ENCODE measurements at places on chromosomes 4 and X.

GRCh38 chr4:47942081-47942819, 27.9 kb upstream of the NFXL1 start:
- DNase-seq: no peak

DNA sequence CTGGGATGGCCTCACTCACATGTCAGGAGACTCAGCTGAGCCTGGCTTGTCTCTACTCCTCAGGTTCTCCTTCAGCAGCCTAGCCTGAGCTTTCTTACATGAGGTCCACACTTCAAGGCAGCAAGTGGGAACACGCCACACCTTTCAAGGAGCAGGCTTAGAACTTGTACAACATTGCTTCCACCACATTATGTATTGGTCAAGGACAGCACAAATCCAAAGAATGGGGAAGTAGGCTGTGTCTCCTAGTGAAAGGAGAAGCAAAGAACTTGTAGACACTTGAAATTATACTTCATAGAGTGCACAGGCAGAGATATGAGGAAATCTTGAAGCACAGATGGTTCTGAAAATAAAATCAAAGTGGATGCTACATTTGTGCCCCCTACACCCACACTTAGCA, 120.9 kb upstream of the NOCT start:
- no peak for DNase-seq

- no peak for DNase-seq
These were observed 77.5 kb downstream of the HHIP start for GRCh38 chr4:144723471-144723870.

DNA sequence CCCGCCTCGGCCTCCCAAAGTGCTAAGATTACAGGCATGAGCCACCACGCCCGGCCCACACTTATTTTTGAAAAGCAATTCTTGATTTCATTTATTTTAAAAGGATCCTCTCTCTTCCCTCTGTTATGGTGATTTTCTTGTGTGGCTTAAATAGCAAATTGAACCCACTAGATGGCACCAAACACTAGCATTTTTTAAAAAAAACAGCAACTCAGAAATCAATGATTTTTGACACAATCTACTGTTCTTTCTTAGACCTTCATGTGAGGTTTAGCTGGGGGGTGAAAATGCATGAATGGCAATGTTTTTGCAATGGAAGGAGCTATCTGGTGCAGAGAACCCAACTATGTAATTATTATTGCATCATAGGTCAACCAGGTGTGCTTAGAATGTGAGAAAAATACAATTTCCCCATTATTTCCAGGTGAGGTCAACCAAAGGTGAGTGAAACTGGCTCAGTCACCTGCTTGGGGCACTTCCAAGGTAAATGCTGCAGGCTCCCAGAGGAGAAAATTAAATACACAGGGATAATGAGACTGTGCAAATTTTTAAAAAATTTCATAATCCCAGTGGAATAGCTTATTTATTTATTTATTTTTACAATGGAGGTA, 226.7 kb upstream of the PRKX start:
- no peak for DNase-seq

- no peak for DNase-seq
These were observed 187.1 kb downstream of the UNC5C start for GRCh38 chr4:95361696-95361965.

- DNase-seq: no peak
These were observed 24.9 kb upstream of the ZDHHC15 start for GRCh38 chrX:75547783-75548182.

GRCh38 chr4:113784497-113785250, 23.1 kb upstream of the CAMK2D start:
- DNase-seq: no peak

DNA sequence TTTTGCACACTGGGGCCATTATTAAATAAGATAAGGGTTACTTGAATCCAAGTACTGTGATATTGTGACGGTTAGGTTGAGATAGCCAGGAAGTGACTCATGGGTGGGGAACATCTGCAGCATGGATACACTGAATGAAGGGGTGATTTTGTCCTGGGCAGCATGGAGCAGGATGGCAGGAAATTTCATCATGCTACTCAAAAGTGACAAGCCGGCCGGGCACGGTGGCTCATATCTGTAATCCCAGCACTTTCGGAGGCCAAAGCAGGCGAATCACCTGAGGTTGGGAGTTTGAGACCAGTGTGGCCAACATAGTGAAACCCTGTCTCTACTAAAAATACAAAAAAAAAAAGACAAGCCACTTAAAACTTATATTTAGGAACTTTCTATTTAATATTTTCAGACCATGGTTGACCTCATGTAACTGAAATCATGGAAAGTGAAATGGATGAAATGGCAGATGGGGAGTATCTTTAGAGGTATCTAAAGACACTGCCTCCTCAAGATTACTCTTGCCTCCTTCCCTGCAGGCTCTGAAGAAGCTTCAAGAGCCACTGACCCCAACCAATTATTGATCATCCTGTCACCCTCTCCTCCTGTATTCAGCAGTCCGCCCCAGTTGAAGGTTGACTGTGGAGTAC, 3.9 kb upstream of the TRIM60 start:
- DNase-seq: peak; percentile 67

DNA sequence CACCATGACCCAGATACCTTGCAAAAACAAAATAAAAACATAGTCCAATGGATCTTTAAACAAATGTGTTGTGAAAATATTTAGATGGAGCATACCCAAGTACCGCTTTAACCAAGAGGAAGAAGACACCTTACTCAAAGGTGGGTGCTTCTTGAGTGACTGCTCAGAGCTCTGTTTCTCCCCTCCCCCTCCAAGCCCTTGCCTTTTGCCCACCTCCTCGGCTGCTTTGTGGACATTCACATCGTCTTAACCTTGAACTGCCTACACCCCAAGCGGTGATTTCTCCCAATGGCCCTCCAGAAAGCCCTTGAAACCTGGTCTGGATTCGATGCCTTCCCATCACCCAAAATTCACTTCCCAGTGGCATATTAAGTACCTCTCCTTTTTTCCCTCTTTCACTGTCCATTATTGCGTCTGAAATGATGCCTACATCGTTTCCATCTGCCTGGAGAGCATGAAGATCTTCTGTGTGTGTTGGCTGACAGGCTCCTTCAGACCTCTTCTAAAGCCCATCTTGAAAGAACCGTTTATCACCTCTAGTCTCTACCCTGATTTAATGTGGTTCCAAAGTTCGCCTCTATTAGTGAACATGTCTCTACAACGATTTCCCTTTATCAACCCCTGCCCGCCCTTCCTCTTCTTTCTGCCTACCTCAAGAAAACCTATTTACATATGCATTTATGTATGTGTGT, 968 bp downstream of the GPRIN3 start:
- DNase-seq: peak; percentile 34

DNA sequence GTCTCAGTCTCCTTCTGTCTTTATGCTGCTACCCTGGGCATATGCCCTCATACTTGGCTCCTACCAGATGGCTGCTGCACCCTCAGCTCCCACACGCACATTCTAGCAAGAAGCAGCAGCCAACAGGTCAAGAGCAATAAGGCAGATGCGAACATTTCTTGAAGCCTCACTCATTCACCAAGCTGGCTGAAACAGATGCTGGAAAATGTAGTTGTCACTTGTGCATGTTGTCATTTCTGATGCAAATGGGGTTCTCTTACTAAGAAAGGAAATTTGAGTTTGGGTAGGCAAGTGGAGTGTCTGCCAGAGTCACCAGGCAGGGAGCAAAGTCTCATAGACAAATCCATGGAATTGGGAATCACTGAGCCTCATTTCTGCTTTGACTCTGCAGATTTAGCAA, 57.4 kb upstream of the SORBS2 start:
- DNase-seq: no peak

DNA sequence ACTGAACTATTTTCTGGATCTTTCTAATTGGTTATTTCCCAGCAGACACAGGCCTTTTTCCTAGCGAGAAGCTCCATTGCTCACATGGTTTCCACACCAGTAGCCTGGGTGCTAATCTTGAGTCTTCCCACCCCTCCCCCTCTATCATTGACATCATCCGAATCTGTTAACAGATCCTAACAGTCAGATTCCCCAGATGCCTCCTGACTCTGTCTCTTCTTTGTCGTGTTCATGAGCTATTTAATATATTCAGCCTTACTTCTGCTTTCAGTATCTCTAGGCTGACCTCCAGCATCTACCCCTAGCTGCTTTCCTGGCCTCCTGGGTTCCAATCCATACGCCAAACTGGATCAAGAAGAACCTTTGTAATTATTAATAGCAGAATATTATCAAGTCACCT, 85.0 kb downstream of the CLNK start:
- DNase-seq: no peak

- no peak for DNase-seq
These were observed 87.1 kb downstream of the DHX15 start for GRCh38 chr4:24497221-24497620.

- no peak for DNase-seq
These were observed 645.9 kb downstream of the PCDH7 start for GRCh38 chr4:31366041-31366440.

GRCh38 chr4:182418054-182418734, 175.0 kb downstream of the TENM3 start:
- no peak for DNase-seq

DNA sequence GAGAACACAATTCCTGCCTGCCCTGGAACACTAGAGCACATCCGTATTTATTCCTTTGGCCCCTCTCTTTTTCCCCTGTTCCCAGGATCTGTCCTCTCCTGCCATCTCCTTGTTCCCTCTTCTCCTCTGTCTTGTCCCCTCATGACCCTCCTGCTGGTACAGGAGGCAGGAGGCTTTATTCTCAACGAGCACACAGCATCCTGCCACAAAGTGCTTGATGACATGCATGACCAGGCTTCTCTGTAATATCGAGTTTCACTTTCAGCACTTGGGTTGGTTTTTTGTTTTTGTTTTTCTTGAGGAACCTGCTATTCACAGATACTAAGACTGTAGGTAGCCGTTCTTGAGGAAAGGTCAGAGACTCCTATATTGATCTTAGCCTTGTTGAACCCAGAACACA, 35.3 kb downstream of the NALF2 start:
- no peak for DNase-seq

GRCh38 chr4:146916479-146917076, 29.1 kb downstream of the TTC29 start:
- no peak for DNase-seq

- no peak for DNase-seq
These were observed 9.3 kb downstream of the LCORL start for GRCh38 chr4:18012134-18012806.

DNA sequence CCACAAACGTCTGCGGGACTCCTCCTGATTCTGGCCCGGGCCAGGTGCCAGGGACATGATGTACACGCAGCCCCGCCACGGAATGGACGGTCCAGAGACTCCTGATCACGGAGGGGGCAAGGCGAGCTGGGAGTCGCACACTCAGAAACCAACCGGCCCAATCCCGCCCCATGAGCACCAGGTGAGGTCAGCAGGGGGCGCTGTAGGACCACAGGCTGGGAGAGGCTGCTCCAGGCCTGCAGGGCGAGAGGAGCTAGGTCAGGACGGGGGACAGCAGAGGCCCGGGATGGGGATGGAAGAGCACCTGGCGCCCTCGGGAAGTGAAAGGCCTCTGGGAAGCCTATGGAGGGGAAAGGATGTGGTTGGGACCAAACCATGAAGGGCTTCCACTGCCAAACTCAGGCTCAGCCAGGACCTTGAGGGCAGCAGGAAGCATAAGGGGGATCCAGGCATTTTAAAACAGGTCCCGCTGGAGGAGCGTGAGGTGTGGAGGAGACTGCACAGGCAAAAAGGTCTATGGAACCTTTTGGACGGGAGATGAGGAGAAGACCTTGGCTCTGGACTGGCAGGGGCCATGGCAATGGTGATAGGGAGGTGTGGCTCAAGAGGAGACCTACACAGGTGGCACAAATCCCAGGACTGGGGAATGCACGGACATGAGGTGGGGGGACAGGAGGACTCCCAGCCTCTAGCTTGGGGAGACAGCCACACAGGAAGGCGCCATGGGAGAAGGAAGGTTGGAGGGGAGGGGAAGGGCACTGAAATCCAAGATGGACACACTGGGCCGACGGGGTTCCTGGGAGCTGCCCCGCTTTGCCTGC, 79.2 kb downstream of the MTMR1 start:
- peak; percentile 86 for DNase-seq

GRCh38 chr4:44965435-44966095, 239.2 kb upstream of the GNPDA2 start:
- no peak for DNase-seq

- no peak for DNase-seq
These were observed 33.5 kb downstream of the PWWP3B start for GRCh38 chrX:106201502-106202178.

GRCh38 chr4:108454227-108454626, 166.1 kb upstream of the RPL34 start:
- DNase-seq: no peak

- DNase-seq: no peak
These were observed 116.6 kb downstream of the UPRT start for GRCh38 chrX:75390470-75390869.

DNA sequence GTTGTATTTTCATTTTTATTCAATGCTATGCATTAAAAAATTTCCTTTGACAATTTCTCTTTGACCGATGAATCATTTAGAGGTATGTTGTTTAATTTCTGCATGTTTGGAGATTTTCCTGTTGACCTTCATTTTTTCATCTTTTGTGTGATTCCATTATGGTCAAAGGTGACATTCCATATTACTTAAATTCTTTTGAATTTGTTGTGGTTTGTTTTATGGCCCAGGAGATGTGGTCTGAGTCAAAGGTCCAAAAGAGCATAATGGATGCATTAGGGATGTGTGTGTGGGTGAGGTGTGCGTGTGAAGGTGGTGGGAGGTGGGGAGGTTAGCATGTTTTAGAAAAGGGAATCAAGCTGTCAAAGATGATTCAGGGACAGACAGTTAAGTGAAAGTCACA, 76.0 kb upstream of the GIMD1 start:
- no peak for DNase-seq

DNA sequence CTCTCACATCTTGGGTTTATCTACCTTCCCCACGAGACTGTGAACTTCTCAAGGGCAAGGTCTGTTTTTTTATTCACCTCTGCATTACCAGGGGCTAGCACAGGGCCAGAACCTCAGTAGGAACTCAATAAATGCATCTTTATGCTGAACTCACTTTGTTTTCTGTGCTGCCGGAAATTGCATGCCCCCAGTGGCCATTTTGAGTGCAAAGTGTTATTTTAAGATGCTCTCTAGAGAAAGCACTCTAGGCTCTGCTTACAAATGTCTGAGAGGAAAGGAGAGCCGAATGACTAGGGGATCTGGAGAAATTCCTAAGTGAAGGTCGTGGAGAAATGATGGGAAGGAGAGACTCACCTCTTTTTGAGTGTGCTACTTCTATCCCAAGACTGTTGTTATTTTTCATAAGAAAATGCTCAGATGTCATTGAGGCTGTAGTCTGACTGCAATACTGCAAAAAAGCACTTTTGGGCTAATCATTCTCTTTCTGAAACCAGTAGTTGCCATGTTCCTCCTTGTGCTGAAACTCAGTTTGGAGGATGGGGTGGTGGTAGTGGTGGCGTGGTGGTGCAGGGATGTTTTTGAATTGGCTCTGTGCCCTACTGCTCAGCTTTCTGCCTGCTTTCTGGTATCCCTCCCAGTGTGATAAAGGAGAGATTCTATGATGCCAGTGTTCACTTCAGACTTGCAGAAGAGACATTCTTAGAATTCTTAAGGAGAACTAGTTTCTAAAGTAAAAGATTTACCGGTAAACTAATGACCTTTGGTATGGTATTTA, 41.3 kb downstream of the DOCK11 start:
- no peak for DNase-seq

All from head of caudate nucleus (tissue), 42 donors.